ENCODE measurements at places on chromosomes 13 and 19.

- DNase-seq: no peak
Measured at GRCh38 chr13:110809871-110810486, 96.5 kb downstream of the ING1 start.

DNA sequence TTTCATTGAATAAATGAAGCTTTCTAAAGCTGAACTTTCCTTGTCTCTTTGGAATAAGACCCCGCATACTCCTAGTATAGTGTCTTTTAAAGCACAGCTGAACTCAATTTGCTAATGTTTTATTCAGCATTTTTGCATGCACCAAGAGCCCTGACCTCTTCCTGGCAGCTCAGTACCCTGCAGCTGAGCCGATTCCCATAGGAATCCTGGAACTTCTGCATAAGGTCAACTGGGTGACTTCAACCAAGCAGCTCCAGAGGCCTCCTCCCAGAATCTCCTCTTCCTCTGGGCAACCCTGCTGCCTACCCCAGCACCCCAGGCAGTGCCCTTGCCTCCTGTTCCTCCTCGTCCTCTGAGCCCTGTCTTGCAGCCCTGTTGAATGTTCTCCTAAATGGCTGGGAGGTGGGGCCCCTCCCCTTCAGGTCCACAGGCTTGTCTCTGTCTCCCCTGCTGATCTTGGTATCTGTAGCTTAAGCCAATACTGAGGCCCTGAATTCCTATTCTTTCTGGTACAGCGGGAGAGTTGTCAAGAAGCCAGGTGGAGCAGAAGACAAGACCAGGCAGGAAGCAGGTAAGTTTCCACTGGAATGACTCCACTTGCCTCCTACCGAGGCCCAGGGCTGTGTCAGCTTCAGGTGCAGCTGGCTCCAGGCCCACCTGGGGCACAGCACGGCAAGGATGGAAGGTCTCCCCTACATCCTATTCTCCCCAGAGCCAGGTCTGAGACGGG is 23.6 kb upstream of the CCDC124 start:
- DNase-seq: no peak

GRCh38 chr13:44930963-44931623 is 58.2 kb downstream of the NUFIP1 start:
- DNase-seq: no peak

DNA sequence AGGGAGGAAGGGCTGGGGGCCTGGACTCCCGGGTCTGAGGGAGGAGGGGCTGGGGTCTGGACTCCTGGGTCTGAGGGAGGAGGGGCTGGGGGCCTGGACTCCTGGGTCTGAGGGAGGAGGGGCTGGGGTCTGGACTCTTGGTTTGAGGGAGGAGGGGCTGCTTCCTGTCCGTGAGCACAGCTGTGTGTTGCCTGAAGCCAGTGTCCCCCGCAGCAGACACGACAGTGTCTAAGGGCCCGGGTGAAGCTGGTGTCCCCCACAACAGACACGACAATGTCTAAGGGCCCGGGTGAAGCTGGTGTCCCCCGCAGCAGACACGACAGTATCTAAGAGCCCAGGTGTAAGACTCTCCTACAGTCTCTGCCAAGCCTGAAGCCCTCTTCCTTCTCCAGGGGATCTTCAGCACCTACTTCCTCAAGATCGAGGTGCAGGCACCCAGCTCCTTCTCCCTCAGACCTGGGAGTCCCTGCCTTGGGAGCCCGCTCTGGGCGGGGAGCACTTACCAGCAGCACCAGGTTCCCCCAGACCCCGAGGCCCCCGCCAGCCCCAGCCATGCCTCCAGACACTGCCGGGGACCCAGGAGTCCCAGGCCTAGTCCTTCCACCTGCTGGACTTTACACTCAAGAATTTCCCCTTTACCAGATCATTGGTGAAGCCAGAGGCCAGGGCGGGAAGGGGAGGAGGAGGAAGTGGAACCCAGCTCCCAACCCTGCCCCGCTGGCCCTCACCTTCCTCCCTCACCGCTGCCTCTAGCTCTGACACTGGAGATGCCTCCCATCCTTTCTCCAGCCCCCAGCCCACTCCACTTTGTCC is at the start of gene PTPRH:
PTPRH (minus strand) TSS at position 622 of the 813 bp plus-strand sequence; CDS start at position 554, 68 bp downstream.
- no peak for DNase-seq

DNA sequence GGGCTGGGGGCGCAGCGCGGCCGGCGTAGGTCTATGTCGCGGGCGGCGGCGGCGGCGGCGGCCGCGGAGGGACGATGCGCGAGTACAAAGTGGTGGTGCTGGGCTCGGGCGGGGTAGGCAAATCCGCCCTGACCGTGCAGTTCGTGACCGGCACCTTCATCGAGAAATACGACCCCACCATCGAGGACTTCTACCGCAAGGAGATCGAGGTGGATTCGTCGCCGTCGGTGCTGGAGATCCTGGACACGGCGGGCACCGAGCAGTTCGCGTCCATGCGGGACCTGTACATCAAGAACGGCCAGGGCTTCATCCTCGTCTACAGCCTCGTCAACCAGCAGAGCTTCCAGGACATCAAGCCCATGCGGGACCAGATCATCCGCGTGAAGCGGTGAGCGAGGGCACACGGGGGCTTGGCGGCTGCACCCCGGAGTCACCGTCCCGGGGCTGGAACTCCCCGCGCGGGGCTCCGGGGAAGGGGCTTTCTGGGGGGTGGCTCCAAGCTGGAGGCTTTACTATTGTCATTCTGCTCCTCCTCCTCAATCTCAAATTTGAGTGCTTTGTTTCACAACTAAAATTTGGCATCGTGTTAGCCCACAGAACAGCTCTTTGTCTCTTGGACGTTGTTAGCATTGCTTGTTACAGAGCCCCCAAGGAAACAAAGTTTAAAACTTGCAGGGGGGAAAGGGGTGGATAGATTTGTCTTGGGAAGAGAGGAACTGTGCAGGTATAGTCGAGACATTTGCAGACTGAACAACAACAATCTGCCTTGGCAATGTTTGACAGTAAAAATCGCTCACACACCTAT is 630 bp downstream of the RAP2A start:
- no peak for DNase-seq

GRCh38 chr13:111494641-111495040 is 174.2 kb downstream of the TEX29 start:
- no peak for DNase-seq

- DNase-seq: no peak
Measured at GRCh38 chr13:86201477-86201876, 402.3 kb upstream of the SLITRK6 start.

DNA sequence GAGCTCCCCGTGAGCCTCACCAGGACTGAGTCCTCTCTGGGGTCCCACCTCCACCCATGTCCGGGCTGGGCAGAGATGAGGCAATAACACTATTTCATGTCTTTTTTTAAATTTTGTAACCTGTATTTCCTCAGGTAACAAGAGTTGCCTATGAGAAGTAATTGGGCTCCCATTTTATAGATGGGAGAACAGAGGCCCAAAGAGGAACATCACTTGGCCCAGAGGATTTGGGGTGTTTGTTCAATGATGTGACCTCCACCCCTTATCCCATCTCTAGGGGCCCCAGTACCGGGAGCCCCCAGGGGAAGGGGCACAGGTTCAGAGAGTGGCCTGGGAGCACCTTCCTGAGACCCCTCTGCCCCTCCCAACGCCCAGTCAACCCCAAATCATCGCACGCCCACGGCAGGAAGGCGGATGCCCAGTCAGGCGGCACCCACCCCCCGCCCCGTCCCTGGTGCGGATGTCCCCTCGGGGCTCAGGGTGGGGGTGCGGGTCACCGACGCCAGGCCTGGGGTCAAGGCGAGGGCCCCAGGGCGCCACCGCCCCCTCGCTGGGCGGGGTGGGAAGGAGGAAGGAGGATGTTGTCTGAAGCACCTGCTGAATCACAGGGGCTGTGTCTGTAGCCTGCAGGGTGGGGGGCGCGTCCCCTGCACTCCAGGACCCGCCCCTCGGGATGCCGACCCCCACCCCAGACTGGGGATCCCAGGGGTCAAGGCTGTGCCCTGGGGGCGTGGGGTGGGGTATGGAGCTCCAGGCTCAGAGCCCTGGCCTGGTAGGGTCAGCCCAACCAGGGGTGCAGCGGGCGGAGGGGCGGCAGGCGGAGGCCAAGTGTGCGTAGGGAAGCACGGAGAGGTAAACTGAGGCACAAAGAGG is 9.0 kb upstream of the CIRBP start:
- no peak for DNase-seq

DNA sequence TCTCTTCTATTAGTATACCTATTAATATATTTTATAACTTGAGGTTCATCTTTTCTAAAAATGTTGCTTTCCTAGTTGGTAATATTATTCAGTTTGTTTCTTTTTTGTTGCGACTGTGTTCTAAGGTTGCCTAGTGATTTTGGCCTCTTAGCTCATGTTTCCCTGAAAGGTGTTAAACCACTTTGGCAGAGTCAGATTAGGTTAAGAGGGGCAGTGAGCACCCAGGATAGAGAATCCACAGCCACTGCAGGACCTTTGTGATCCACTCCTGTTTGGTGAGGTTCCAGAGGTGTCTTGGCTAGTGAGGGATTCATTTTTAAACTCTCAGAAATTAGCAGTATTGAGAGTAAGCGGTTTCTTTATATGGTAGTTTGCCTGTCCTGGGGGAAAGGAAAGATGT is 14.9 kb upstream of the GPR18 start:
- DNase-seq: no peak

- no peak for DNase-seq
Measured at GRCh38 chr13:77511552-77511951, 24.0 kb upstream of the SCEL start.

DNA sequence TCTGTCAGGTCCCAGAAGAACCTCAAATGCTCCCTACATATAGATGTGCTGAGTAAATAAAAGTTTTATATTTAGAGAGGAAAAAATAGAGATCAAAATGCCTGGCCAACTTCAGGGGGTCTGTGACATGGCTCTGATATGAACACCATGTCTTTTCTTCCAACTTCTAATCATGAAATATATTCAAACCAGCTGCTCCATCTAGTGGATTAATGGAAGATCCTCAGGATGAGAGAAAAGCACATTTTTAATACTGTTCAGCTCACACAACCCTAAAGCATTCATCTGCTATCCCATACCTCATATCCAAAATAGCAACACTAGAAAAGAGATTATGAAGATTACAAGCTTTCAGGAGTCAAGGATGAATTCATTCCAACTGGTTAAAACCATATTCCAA is 56.0 kb upstream of the DOCK9 start:
- no peak for DNase-seq

- DNase-seq: no peak
Measured at GRCh38 chr13:39317291-39317690, 279.0 kb downstream of the NHLRC3 start.

DNA sequence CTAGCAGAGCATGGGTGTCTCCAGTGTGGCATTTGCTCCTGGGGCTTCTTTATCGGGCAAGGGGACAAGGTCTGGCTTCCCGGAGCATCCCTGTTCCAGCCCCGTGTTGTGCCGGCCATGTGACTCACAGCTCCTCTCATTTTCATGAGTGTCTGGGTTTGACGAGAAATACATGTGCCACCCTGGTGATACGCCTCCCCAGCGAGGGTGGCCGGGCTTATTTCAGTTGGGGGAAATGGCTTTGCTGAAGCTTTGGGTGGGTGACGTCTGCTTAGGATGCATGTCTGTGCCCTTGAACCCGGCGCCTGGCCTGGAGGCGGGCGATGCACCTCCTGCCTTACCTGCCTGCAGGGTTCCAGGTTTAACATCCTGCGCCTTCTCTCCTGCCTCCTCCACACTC is 61.9 kb upstream of the LDLR start:
- no peak for DNase-seq

- no peak for DNase-seq
Measured at GRCh38 chr19:55113570-55114039, 3.8 kb downstream of the PPP1R12C start.

- DNase-seq: no peak
Measured at GRCh38 chr19:20925481-20925880, 2.4 kb downstream of the ZNF85 start.

- no peak for DNase-seq
Measured at GRCh38 chr13:96450326-96451020, 360.6 kb downstream of the HS6ST3 start.

- DNase-seq: no peak
Measured at GRCh38 chr13:79989217-79989661, 351.7 kb downstream of the SPRY2 start.

DNA sequence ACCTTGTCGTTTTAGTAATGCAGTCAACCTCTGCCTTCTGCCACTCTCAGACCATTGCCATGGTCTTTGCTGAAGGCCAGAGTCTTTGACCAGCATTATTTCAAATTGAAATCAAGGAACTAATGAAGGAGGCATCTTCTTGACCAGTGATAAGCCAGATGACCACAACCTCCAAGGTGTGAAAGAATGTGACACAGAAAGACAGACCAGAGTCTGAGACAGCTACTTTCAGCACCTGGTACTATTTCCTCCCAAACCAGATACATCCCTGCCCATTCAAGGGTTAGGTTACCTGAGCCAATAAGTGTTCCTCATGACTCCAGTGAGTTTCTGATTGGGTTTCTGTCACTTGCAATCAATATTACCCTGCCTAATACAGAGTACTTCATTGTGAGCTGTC is 20.3 kb upstream of the RNASEH2B start:
- no peak for DNase-seq

DNA sequence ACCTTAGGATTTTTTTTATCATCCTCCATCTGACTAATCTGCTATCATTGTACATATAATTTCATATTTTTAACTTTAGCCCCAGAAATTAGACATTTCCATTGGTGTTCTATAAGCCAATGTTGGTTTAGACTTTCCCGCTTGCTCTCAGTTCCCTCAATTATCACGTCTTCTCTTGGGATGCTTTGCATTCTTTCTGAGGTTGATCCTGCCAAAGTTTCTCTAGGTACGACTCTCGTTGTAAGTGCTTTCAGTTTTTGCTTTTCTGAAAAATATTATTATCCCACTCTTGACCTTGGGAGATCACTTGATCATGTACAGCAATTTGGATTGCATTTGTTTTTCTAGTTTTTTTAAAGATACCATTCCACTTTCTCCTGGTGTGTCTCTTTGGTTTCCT is 270.2 kb downstream of the IRS2 start:
- no peak for DNase-seq

DNA sequence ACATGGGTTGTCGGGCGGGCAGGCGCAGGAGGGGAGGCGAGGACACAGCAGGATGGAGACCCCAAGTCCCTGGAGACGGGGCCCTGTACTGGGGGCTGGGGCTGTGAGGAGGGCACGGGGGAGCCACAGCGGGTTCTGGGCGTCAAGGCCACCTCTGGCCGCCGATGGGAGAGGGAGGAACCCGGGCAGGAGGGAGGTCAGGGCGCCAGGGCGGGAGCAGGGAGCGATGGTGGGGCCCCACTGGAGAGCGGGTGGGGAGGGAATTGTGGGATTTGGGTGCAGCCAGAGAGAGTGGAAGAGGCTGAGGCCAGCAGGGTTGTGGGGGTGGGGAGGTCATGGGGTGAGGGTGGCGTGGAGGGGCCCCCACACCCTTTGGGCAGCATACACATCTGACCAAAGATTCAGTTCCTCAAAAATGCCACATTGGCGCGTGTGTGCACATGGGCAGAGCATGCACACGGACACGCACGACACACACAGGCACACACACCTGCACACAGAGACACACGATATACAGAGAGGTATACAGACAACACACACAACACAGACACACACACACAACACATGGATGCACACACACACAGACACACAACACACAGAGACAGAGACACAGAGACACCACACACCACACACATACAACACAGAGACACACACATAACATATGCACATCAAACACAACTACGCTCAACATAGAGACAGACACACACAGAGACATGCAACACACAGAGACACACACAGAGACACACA is 54.9 kb downstream of the AP1M1 start:
- no peak for DNase-seq

- no peak for DNase-seq
Measured at GRCh38 chr13:113426591-113426986, 26.7 kb downstream of the ADPRHL1 start.
